Activated T-cell treated with anti-CD3 and anti-CD28 coated beads for 24 hours (primary cell): ENCODE measurements at places on chromosomes 2 and 18.

- no peak for DNase-seq
These were observed 802.3 kb upstream of the GYPC start for GRCh38 chr2:125853626-125854025.

DNA sequence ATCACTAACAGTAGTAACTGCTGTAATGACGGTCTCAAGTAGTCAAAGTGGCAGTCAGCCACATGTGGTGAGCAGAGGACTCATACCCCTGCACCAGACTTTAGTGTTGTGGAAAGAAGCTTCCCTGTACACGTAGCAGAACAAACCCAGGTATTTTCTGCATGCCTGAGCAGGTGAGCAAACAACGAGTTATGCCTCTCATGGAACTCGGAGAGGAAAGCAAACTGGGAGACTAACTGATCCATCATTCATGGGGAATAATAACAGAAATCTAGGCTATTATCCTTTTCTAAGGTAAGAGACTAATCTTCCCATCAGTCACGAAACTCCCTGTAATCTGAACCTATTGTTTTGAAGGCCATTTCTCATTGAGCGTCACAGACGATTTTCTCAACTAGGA is 1495.2 kb upstream of the NXPH2 start:
- no peak for DNase-seq

DNA sequence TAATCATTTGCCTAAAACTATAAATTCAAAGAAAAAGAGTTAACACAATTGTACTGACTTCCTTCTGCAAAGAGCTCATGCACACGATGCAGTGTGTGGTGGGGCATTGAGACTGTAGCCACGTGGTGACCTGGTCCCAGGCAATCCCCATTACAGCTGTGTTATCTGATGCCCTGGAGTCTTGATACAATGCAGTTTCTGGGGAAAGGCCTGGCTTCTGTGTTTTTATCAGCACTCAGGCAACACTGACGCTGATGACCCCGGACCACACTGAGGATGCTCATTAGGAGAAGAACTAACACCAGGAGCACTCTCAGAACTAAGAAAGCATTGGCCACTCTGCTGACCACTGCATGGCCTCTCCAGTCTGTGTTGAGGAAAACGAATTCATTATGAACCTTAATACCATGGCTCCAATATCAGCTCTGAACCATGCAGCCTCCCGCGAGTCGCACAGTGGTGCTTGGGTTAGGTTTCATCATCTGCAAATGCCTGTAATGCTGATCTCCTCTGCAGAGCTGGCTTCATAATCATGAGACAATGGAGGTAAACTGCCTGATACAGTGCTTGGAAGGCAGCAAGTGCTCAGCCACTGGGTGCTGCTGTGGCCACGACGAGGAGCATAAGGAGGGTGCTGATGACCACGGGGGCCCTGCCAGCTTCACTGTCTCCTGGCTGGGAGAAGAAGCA is 218.5 kb downstream of the MYT1L start:
- DNase-seq = no peak

DNA sequence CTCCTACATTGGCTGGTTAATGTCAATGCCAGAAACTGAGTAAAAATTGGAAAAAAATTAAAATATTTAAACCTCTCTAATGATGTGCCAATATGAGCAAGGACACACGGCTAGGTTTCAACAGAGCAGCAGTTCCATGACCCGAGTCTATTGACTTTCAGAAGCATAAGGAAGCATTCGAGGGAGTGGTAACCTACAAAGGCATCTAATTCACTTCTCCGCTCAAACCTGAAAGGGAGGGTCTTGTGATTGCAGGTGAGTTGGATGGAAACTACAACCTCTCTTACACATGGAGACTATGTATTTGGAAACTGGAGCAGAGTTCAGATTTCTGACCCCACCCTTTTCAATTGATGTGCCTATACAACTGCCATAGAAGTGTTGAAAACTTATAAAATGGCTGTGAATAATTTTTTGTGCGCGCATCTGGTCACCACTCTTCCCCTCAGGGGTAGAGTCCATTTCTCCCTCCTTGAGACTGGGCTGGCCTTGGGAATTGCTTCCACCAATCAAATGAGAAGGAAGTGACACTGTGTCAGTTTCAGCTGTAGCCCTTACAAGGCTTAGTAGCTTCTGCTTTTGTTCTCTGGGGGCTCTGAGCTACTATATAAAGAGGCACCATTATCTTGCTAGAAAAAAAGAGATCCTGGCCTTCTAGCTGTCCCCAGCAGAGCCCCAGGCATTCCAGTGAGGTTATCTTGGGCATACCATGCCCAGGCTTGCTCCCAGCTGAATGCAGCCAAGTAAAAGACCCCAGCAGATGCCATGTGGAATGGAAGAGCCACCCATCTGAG is 278.0 kb downstream of the EPHA4 start:
- DNase-seq = no peak
